ENCODE measurements at places on chromosomes 5 and 9.

DNA sequence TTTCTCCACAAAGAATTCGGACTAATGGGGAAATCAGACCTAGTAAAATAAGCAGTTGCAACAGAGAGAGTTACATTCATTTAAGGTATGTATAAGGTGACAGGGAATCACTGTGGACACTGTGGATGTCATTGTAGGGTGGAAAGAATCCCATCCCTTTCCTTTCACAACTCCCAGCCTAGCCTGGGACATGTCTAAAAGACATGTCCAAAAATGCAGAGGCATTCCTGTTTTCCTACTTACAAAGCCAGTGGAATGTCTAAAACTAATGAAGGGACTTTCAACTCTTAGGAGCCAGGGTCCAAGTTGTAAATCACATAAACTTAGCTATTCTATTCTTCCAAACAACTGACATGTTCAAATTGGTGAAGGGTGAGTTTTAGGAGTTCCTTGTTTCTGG is 511.0 kb downstream of the PRELID2 start:
- DNase-seq: no peak

- DNase-seq: no peak
These were observed 60.0 kb upstream of the TUT7 start for GRCh38 chr9:86413971-86414880.

DNA sequence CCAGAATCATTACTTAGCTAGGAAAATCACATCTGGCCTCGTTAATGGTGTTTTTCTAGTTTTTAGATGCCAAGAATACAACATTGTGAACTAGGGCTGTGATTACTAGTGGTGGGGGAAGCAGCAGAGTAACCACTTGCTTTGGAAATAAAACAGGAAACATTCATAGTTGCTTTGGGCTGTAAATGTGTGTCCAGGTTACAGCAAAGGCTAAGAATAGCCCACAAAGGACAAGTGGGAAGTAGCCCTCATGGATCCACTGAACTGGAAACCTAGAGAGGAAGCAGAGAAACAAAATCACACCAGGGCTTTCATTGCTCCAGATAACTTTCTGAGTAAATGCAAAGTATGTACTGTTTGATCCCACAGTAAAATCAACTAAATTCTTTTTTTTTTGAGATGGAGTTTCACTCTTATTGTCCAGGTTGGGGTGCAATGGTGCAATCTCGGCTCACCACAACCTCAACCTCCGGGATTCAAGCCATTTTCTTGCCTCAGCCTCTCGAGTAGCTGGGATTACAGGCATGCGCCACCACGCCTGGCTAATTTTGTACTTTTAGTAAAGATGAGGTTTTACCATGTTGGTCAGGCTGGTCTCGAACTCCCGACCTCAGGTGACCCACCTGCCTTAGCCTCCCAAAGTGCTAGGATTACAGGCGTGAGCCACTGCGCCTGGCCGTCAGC is 56.2 kb upstream of the TNFSF15 start:
- DNase-seq: no peak

GRCh38 chr5:170639221-170639925 is 135.6 kb downstream of the KCNIP1 start:
- no peak for DNase-seq

DNA sequence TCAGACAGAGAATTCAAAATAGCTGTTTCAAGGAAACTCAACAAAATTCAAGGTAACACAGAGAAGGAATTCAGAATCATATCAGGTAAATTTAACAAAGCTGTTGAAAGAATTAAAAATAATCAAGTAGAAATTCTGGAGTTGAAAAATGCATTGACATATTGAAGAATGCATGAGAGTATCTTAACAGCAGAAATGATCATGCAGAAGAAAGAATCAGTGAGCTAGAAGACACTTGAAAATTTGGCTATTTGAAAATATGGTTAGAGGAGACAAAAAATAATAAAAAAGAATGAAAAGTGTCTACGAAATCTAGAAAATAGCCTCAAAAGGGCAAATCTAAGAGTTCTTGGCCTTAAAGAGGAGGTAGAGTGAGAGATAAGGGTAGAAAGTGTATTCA is 22.9 kb downstream of the LMBRD2 start:
- no peak for DNase-seq

DNA sequence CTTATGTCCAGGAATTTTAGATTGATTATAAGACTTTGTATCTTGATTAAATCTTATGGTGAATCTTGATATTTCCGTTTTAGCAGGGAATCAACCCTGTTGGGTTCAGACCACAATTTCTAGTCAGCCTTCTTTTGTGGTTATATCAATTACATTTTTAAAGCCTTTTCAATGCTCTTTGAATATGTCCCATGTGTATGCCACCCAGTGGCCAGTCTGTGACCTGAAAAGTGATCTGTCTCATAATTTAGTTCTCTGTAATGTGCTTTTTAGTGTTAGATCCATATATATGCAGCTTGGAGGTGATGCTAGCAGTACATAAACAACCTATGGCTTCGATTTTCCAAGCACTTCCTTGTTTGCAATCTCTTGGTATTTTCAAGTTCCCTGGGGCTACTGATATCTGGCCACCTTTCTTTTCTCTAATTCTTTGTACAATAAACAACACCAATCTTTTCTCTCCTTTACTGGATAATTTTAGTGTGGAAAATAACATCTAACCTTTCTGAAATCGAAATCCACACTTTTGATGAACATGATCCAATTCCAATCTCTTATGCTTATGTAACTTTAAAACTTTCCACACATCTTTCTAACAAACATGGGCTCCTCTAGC is 28.8 kb downstream of the PDE8B start:
- no peak for DNase-seq

DNA sequence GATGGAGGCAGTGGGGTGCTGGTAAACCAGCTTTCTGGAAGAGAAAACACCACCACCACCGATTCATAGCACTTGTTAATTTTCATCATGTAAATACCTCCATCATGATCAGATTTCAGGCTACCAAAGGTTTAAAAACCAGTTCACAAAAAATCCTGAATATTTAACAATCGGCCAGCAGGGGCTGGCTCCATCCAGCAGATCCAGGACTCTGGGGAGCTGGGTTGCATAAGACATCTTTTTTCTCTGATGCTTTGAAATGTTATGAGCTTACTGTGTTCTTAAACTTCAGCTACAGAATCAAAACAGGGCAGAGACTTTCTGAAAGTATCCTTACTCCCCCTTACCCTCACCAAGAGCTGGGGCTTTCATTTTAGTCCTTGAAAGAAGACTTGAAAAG is 14.6 kb upstream of the RNF183 start:
- DNase-seq: no peak

GRCh38 chr5:147750065-147750464 is 32.5 kb downstream of the JAKMIP2 start:
- DNase-seq: no peak

GRCh38 chr5:171450423-171451331 is 31.2 kb downstream of the FGF18 start:
- DNase-seq: no peak

- peak; percentile 19 for DNase-seq
These were observed 77.7 kb upstream of the SELENOP start for GRCh38 chr5:42889311-42889933.

DNA sequence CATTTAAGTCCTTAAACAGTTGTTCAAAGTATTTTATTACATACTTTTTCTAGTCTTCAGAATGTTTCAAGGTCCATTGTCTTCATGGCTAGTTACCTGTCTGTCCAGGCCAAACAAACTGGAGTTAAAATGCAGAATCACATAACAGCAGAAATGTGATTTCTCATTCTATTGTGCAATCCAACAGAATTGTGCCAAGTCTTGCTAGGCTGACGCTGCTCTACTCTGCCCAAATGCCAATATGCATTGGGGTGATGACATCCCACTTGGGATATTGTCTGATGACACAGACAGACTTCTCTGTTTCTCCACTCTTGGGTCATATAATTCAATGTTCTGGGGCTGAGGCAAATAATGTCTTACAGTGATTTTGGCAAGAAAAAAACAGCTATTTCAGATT is 5.2 kb upstream of the SLC22A5 start:
- no peak for DNase-seq

GRCh38 chr9:16407617-16408016 is 462.9 kb downstream of the BNC2 start:
- no peak for DNase-seq

GRCh38 chr9:96510258-96510657 is 60.3 kb downstream of the HABP4 start:
- no peak for DNase-seq

DNA sequence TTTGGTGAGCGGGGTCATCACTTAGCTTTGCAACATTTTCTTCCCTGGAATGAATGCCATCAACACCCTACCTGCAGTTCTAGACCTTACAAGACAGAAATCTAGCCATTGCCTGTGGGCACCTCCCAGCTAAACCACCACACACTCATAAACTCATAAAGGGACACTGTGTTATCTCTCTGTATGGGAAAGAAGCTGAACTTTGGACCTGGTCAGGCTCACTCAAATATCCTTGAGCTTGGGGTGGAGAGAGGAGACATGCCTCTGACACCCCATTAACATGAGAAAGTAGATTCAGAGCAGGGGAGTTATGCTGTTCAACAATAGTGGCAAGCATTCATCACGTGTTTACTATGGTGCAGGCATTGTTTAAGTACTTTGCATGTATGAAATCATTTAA is 205.6 kb downstream of the ZNF462 start:
- no peak for DNase-seq

DNA sequence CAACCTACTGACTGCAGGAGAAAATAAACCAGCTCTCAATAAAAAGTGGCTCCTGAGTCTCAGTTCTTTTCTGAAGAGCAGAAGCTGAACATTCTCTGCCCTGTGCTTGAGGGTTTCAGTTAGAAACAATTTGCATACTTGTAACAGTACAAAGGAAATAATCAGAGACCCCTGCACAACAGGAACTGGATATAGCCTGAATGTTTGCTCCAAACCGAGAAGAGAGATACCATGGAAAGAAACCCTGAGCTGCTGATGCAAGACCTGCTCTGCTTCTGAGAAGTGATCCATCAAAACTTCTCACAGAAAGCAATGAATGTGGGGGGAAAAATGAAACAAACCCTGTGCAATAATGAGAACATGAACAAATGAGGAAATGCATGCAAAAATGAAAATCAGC is 592.9 kb downstream of the SEMA5A start:
- DNase-seq: peak; percentile 46

DNA sequence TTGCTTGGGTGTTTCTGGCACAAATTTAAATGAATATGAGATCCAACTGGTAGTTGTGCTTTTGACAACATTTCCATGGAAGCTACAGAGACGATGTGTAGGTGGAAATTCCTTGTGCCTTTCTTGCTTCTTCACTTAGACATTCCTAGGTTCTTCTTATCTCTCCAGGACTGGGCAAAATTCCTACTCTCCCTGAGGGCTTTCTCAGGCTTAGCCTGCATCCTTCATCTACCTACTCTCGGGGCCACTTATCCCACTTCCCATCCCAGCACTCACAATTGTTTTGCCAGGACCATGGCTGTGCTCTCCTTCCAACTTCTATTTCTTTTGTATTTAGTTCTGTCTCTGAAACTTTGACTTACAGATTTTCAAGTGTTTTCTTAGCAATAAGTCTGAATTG is 17.8 kb upstream of the SPINK1 start:
- DNase-seq: no peak

- DNase-seq: no peak
These were observed 14.1 kb downstream of the SLC25A25 start for GRCh38 chr9:128082151-128082550.

GRCh38 chr9:128099231-128099931 is 28.1 kb downstream of the PTGES2 start:
- no peak for DNase-seq

- no peak for DNase-seq
These were observed 164.2 kb downstream of the AUH start for GRCh38 chr9:91197232-91198181.

- no peak for DNase-seq
These were observed 76.6 kb downstream of the OTULIN start for GRCh38 chr5:14741131-14741530.

DNA sequence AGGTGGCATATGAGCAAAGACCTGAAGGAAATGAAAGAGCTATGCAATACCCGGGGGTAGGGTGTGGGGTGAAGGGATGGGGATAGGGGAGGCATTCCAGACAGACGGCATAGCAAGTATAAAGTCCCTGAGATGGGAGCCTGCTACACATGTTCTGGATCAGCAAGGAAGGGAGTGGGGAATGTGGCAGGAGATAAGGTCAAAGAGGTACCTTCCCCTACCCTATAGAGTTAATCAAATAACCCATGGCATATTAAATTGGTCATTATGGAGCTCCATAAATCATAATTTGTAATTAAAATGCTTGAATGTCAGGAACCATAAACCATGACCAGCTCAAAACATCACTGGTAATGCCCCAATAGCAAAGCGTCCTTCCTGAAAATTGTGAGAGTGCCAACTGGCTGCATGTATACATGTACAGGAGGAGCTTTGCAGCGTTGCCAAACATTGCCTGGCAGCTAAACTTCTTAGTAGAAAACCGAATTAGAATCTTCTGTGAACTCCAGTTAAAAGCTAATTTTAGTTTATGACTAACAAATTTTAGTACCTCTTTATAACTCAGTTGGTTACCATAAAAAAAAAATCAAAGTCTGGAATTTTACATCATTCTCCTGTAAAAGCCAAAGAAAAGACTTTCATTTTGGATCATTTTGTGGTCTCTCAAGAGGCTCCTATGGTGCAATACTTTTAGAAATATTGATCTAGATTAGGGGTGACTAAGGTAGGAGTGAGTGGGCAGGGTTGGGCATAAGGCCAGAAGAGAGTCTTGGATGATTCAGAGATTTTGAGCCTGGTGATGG is 4.7 kb downstream of the DNAI1 start:
- no peak for DNase-seq

GRCh38 chr9:22116758-22117157 is 107.7 kb upstream of the CDKN2B start:
- no peak for DNase-seq

DNA sequence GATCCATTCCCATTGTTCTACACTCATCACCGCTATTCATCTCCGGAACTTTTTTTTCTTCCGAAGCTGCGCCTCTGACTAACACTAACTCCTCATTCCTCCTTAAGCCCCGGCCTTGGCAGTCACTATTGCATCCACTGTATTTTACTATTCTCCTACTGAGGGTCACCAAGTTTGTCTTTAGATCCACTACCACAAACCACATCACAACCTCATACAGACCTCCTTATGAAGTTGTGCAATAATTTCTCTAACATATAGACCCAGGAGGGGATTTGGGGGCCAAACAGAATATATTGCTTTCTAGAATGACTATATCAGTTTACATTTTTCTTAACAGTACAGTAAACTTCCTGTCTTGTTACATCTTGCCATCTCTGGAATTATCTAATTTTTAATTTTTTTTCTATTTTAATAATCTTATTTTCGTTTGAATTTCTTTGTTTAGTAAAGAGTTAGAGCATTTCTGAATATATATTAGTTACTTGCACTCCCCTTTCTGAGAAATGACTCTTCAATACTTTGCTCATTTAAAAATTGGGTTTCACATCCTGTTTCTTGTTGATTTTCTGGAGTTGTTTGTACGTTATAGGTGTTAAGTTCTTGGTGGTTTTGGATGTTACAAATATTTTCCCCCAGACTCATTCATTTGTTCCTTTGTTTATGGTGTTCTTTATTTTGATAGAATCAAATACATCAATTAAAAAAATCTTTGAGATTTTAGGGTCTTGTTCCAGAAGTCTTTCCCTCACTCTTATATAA is 37.1 kb downstream of the DMRT2 start:
- DNase-seq: no peak

- no peak for DNase-seq
These were observed 653.0 kb downstream of the MTRR start for GRCh38 chr5:8521991-8522390.
